Left kidney (tissue), 8 donors: ENCODE measurements at places on chromosomes 1 and 21. TPM values are rescaled to one million over a fixed set of nuclear protein-coding genes. Genes with fewer than 3 reads are reported as not detected.

- DNase-seq, result no peak
Measured at GRCh38 chr1:8415526-8416278, 97.8 kb downstream of the SLC45A1 start.

DNA sequence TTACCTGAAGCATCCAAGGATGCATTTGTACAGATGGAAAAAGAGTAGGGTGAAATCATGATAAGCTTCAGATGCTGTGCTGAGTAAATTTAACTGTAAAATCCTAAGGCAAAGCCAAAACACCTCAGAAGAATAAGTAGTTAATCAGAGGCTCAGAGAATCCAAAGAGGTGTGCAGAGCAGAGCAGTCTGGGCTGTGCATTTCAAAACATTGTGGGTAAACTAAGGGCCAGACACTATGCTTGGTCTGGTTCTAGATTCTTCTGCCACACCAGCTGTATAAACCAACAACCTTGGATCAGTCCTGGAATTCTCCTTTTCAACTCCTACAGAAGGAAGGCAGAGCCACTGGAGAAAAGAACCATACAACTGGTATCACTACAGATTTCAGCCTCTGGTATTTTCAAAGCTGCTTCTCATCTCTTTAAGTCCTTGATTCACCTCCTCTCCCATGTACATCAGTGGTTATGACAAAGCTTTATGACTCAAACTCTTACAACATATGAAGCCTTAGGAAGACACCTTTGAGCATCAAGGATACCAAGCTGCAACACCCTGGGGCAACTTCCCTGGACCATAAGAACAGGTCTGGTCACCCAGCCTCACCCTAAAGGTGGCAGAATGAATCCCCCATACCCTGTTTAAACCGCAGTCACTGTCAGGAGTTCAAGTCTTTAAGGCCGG, 11.6 kb upstream of the HIPK1 start:
- no peak for DNase-seq

DNA sequence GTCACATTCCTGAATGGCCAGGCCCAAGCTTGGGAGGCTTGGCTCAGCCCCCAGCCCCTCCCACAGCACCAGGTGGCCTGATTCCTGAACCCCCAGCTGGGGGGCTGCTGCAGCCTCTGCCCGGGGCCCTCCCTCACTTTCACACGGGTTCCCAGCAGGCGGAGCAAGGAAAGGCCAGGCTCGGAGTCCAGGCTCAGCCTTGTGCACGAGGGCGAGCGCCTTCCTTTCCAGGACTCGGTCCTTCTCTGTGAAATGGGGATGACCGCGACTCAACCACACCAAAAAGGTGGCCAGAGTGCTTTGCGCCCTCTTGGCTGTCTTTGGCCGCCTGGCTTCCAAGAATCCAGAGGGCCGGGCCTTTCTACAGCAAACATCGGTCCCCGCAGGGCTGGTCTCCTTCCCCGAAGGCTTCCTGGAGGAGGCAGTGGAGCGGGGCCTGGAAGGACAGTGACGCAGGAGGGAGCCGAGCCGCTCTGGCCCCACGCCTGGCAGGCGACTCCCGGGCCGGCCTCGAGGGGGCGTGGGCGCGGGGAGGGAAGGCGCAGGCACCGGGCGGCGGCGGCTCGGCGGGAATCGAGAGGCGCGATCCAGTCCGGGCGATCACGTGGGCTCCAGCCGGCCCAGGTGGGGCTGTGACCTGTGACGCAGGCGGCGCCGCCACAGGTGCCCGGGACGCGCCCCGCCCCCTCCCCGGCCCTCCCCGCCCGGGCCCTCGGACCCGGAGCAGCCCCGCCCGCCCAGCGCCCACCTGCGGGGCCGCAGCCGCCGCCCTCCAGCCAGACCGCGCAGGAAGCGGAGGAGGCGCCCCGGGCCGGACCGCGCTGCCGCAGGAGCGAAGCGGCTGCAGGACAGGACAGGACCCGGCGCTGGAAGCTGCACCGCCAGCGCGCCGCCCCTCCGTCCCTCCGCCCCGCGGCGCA, at the start of gene ARHGEF16:
ARHGEF16 (plus strand) TSS at position 775 of the 920 bp plus-strand sequence. CDS start 8,420 bp downstream, outside the sequence.
- no peak for DNase-seq

Gene TMEM82
- 3.2 TPM for polyA plus RNA-seq

DNA sequence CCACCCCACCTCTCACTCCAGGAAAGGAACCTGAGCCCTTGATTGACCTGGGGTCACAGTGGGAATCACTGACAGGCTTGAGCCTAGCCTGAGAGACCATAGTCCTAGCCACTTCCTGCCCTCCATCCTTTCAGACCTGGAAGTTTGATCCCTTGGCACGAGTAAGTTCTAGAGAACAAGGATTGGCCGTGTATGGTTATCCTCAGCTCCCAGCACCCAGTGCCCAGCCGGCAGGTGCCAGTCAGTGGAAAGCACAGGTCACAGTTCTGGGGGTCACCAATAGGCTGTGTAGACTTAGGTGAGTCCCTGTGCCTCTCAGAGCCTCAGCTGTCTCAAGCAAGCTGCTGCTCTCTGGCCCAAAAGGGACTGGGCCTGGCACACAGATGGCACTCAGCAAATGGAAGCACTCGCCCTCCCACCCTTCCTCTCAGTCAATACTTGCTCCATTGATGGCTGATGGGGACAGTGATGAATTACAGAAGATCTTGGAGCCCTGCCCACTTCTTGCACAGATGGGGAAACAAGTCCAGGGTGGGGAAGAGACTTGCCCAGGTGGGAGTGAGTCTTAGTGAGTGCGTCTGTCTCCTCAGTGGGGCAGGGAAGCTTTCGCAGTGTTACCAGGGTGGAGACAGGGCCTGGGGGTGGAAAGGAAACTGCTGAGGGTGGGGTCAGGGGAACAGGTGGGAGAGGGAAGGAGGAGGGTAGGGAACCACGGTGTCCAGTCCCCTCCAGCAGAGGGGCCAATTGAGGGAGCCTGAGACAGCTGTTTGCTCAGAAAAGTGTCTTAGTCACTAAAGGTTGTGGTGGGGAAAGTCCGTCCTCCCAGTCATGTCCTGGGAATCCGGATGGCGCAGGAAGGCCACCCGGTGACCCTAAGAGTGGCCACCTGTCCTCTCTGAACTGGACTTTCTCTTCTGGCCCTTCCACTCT, 2.6 kb upstream of the KCNQ4 start:
- no peak for DNase-seq

Gene CD52
- 5.6 TPM for polyA plus RNA-seq

Gene RPTN
- polyA plus RNA-seq, result not detected

Gene BACE2
- polyA plus RNA-seq, result 28.0 TPM

DNA sequence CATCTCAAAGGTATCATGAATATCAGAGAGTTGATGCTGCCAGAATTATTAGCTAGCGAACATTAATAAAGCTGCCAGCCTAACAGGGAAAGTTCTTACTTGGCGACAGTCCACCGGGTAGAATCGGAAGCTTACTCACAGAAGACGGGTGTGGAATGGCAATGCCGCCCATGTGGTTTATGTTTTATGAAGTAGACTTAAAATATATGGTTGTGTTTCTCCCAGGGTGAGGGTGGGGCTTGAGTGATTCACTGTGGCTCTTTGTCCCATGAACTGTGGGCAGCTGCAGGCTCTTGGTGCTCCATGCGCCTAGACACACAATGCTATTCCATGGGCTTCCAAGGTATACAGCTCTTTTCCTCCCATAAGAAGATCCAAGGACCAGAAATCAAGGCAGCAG, 162.7 kb downstream of the PIGK start:
- DNase-seq, result no peak

DNA sequence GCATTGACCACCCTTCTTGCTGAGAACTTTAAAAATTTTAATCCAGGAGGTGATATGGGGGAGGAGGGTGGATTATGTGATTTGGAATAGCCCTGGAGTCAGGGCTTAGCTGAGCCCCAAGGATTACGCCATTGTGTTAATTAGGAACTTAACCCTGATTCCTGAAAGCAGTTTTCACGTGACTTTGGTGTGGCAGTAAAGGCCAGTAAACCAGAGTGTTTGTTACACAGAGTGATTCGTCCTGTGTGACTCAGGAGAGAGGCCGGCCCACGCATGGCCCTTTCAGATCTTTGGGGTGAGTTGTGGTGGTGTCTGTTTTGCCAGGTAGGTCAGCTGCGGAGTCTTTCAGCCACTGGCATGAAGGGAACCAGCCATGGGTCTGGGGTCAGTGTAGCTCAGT, 107.6 kb downstream of the NOS1AP start:
- DNase-seq, result no peak

DNA sequence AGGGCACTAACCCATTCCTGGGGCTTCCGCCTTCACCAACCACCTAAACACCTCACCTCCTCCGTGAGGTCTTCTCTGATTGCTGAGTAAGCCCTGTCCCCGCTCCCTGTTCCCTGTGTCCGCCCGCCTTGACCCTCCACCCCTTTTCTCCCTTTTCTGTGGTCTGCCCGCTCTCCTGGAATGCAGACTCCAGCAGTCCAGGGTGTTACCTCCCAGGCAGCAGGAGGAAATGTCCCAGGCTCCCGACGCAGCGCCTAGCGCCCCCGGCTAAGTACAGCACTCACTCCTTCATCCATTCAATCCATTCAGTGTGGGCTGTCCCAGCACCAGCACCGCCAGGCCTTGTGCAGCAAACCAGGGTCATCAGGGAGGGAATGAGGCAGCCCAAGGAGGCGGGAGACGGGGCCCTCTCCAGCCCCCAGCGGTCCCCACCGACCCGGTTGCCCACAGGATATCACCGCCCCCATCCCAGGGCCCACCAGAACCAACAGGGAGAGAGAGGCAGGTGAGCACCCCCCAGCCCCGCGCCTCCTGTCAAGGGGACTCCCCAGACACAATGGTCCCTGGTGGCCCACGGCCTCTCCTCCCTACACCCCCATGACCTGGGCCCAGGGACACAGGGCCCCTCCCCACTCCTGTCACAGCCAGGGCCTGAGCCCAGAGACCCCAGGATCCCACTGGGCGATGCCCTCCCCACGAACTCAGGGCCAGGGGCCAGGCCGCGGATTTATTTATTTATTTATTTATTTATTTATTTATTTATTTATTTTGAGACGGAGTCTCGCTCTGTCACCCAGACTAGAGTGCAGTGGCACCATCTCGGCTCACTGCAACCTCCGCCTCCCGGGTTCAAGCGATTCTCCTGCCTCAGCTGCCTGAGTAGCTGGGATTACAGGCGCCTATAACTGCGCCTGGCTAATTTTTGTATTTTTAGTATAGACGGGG, 10.2 kb downstream of the TNFRSF14 start:
- DNase-seq, result no peak

Gene TP73
- polyA plus RNA-seq, result 0.55 TPM

GRCh38 chr1:214337511-214337910, 56.6 kb downstream of the SMYD2 start:
- DNase-seq, result no peak
